ENCODE measurements at places on chromosomes 7 and 10. TPM values are rescaled to one million over a fixed set of nuclear protein-coding genes. Genes with fewer than 3 reads are reported as not detected.
A peak's percentile ranks its signal among the peaks of the same experiment; 100 is the strongest.

- no peak for DNase-seq
- H3K4me3 ChIP-seq: no peak overlapping the region
- H3K36me3 ChIP-seq: no peaks in the 10 kb centered on the region
- H3K27ac ChIP-seq: no peak overlapping the region
- H3K27me3 ChIP-seq: no peaks in the 10 kb centered on the region
Observed at GRCh38 chr7:21373031-21373430, 54.9 kb upstream of the SP4 start.

The PTPRN2 gene
- total RNA-seq: 1.4 TPM

DNA sequence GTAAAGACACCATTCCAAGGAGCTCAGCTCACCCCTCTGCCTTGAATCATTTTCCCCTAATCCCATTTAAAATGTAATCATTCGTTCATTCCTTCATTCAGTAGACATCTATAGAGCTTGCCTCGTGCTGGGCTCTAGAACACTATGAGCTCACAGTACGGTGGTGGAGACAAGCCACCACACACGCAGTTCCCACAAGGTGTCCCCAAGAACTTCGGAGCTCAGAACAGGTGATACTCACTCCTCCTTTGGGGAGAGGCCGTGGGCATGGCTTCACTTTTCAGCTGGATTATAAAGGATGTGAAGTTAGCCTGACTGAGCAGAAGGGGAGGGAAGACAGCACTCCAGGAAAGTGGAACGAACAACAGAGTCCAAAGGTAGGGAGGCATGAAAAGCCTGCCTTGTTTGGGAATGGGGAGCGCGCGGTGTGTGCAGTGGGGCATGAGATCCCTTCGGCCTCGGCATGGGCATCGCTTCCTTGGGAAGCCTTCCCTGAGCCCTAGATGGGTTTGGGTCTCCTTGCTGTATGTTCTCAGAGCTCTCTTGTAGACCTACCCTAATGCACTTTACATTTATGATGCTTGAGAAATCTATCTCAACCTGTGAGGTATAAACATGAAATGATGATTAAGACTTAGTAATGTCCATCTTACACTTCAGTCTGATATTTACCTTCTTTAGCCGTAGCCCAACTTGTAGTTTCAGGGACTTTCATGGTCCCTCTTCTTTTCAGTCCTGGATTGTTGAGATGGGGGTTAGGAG, 809 bp upstream of the OGA start:
- H3K4me1 ChIP-seq: peaks cover 24% of the 10 kb centered on the region
- no peak for DNase-seq
- H3K36me3 ChIP-seq: peaks cover 4% of the 10 kb centered on the region
- peak overlapping the region; percentile 92 for H3K27ac ChIP-seq

DNA sequence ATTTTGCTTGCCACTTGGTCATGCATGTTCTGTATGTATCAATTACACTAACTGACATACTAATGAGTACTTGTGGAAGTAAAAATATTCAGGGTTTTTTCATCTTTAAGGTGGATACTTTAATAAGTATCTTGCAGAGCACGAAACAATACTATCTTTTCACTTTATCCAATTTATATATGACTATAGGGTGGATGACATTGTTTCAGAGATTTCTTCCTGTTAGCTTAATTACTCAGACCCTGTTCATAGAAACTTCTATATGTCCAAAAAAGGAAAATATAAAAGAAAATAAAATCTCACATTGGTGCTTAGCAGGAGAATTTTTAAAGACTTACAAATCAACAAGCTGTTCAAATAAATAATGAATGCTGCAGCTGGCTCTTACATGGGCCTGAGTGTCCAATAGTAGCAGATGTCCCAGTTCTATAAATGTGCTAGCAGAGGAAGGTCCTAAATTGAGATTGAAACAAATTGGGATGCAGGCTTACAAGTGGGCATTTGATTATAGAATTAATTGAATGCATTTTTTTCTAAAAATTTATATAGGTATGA, 91.5 kb upstream of the THSD7A start:
- H3K27ac ChIP-seq: no peak overlapping the region
- H3K4me3 ChIP-seq: no peak overlapping the region
- DNase-seq: peak; percentile 2

The ARL3 gene
- total RNA-seq: 7.6 TPM
